ENCODE measurements at places on chromosomes 12 and 14.

- DNase-seq: no peak
Measured at GRCh38 chr12:85147331-85147730, 111.2 kb downstream of the LRRIQ1 start.

DNA sequence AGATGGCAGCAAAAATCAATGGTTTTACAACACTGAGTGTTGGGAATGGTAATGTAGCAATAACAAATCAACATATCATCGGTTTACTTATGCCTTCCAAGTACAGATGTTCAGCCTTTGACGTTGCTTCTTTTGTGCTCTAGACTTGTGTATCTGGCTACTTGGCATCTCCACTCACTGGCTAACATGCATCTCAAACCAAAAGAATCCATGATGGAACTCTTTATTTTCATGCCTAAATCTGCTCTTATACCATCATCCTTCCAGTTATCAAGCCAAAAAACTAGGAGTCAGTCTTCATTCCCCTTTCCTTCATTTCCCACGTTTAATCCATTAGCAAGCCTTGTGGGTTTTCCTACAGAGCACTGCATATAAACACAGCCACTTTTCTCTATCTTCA, 89.2 kb upstream of the USP44 start:
- DNase-seq: no peak

GRCh38 chr12:106135075-106135474, 3.7 kb downstream of the NUAK1 start:
- DNase-seq: no peak

DNA sequence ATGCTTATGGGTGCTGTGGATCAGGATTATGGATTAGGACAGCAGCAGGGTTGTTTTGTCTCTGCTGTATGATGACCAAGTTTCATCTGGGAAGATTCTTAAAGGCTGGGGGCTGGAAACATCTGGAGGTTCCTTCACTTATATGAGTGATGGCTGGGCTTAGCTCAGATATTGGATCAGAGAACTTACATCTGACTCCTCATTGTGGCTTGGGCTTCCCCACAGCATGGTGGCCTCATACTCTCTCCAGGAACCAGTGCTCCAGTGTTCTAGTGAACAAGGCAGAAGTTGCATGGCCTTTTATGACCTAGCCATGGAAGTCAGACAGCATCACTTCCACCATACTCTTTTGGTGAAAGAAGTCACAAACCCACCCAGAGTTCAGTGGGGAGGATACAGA, 336.1 kb upstream of the TBX3 start:
- no peak for DNase-seq

GRCh38 chr12:6928022-6928702, 403 bp downstream of the ATN1 start:
- DNase-seq: peak; percentile 62

DNA sequence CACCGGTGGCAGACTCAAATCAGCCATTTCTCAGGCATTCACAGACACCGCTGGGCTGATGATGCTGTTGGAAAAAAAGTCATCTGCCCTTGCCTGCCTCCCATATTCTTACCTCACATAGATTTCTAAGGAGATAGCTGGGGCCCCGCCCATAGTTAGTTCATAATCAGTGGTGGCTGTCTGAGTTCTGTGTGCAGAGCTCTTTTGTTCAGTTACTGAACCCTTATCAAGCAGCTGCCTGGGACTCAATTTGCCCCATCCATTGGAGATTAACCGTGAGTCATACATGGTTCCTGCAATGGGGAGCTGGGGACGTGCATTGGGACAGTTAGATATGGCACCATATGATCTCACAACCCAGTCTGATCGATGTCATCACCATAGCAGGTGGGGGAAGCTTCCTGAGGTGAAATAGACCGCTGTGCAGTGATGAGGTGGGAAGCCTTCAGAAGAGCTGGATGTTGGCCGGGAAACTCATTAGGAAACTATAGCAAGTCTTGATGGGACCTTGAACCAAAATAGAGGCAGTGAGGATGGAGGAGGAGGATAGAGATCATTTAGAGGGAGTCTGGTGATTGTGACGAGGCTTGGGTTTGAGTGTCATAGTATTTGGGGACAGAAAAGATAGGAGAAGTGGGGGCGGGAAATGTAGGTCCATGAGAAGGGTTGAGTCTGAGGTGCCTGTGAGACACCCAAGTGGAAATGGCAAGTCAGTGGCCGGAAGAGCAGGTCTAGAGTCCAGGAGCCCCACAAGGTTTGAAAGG, 147.8 kb downstream of the GCH1 start:
- no peak for DNase-seq

DNA sequence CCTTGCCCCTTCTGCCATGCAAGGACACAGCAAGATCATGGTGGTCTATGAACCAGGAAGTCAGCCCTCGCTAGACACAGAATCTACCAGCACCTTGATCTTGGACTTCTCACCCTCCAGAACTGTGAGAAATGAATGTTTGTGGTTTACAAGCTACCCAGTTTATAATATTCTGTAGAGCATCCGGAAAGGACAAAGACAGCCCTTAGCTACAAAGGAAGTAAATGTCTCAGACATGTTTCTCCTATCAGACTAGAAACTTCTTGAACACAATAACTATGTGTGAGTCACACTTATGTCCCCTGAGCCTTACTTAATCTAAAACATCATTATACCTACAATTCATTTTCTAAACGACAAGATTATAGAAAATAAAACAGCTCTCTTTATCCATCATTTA, 176.7 kb downstream of the KLHL28 start:
- DNase-seq: no peak

DNA sequence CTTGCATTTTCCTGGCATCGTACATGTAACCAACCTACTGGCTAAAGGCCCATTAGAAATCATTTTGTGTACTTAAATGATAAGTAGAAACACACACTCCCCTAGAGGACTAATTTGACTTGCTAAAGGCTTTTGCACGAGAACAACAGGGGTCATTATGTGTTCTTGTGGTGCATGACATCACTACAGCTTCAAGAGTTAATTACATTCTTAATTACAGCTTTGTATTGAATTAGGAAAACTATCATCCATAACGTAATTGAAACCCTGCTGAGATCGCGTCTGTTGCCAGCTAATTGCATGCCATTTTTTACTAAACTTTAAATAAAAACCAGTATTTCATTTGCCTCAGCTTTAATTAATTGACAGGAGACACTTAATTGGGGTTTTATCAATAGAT, 51.4 kb downstream of the TMEM132C start:
- DNase-seq: no peak

DNA sequence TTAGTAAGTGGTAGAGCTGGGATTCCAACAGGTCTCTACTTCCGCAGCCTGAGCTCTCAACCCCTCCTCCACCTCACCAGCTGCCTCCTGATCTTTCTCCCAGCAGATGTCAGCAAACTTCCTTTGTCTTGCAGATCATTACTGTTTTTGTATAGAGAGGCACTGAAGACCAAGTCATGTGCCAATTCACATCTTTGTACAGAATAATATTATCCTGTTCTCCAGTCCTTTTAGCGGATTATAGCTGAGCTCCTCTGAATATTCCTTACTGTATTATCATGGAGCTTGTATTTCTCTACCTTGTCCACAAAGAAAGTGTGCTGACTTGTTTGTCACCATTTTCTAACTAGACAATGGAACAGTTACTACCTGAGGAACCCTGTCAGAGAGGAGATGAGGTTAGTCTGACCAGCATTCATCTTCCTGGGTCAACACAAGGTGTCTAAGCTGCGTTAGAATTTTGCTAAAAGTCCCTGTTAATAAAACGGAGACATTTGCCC, 142.3 kb upstream of the ARHGAP5 start:
- peak; percentile 76 for DNase-seq

GRCh38 chr14:29403091-29403490, 524.6 kb downstream of the PRKD1 start:
- DNase-seq: no peak

GRCh38 chr12:108642269-108642870, 8.7 kb upstream of the SELPLG start:
- DNase-seq: no peak

GRCh38 chr14:22650960-22651521, 6.9 kb upstream of the OR6J1 start:
- no peak for DNase-seq

GRCh38 chr14:34126586-34126985, 175.7 kb upstream of the EGLN3 start:
- DNase-seq: no peak

GRCh38 chr14:100305324-100306100, 732 bp downstream of the SLC25A29 start:
- no peak for DNase-seq

- DNase-seq: no peak
Measured at GRCh38 chr12:101637936-101638335, 43.2 kb downstream of the MYBPC1 start.

DNA sequence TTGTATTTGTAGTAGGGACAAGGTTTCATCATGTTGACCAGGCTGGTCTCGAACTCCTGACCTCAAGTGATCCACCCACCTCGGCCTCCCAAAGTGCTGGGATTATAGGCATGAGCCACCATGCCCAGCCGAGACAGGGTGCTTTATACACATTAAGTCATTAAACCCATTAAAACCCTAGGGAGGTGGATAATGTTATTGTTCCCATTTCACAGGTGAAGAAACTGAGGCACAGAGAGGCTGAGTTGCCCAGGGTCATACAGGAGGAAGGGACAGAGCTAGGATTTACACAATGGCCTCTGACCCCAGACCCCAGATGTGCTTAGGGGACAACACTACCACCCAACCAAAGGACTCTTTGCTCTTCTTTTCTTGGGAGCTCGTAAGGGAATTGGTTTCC, 51.0 kb upstream of the RIN3 start:
- no peak for DNase-seq

- peak; percentile 30 for DNase-seq
Measured at GRCh38 chr12:72011374-72011773, 72.7 kb downstream of the TPH2 start.

DNA sequence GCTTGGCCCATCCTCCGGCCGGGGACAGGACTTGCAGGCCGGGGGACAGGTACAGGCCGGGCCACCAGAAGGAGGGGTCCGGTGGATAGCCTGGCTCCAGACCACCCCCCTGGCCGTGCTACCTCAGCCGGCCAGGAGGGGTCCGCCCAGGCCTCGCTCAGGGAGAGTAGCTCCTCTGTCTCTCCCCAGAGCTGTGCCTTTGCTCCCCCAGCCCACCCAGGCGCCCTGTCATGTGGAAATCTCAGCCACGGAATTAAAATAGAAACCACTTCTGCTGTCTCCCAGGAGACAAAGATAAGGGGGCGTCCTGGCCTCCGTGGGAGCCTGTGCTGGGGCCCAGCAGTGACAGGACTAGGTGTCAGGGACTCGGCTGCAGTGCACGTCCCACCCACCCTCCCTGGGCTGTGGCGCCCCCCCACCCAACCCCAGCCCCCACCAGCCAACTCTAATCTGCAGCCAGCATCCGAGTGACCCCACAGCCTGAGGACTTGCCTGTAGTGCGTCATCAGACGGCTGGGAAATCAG, 3.3 kb upstream of the CRIP2 start:
- no peak for DNase-seq

GRCh38 chr14:74532246-74532645, 38.7 kb downstream of the ISCA2 start:
- DNase-seq: no peak

- no peak for DNase-seq
Measured at GRCh38 chr12:913919-914698, 35.4 kb downstream of the RAD52 start.

DNA sequence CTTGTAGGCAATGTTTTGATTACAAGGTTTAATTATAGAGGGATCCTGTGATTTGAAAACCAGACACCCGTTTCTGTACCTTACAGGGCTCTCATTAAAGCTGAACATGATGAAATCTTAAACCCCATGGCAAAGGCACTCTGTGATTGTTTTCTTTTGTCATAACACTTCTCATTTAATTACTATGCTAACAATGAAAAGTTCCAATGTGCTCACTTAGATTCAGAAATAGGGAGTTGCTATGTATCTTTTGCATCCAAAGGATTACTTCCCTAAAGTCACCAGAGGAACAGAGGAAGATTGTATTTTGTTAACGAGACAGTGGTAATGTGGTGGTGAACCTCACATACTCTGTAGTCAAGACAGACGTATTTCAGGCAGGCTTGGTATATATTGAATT, 81.5 kb upstream of the MYF6 start:
- no peak for DNase-seq

DNA sequence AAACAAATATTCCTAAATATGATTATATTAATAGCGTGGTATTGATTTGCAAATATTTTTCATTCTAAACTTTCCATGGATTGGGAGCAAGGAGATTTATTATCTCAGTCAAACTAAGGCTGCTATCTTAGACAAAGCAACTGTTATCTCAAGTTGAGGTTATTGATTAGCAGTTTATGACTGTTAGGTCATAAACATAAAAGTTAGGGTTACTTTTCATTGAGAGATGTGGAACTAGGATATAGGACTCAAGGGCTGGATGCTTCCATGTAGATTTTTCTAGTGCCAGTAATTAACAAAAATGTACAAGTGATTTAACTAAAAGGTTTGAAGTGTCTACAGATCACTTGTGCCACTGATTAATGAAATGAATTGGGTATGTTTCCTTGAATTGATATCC, 19.1 kb downstream of the SCFD1 start:
- DNase-seq: no peak

DNA sequence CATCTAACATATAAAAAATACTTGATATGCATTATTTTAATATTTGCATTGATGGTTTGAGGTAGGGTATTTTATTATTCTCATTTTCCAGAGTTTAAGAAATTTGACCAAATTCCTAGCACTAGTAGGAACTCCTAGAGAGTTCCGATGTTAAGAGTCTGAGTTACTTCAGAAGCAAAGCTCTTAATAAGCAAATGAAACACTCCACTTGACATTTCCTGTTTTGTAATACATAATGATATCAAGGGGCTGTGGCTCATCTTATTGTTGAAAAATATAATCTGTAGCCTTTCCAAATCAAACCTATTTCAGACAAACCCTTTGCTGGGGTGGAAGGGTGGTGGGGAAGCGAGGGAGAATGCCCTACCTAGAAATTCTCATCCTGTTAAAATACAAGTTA, 355.5 kb downstream of the DIO2 start:
- no peak for DNase-seq

DNA sequence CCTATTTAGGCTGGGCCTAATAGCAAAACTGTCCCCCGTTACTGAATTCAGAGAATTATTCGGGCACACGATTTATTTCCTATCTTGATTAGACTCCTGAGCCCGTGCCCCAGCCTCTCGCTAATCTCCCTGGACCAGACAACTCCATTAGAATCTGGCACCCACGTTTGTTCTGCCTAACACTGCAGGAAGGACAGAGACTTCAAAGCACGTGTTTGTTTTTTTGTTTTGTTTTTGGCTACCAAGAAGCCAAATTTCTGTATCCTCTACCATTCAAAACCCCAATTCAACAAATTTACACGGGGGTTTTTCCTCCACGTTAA, 4.8 kb downstream of the USP44 start:
- no peak for DNase-seq

GRCh38 chr14:86510491-86510890, 980.5 kb downstream of the FLRT2 start:
- DNase-seq: peak; percentile 13

Measured in muscle of back (tissue), 13 donors.